ENCODE measurements at places on chromosomes 4 and X. TPM values are rescaled to one million over a fixed set of nuclear protein-coding genes. Genes with fewer than 3 reads are reported as not detected.

RASGEF1B gene
- not detected for total RNA-seq

TRIM61 gene
- total RNA-seq: not detected

MAP7D3 gene
- total RNA-seq: 12.8 TPM

RTL3 gene
- not detected for total RNA-seq

SSX1 gene
- not detected for total RNA-seq

H2BW2 gene
- total RNA-seq: not detected

MAGEE1 gene
- total RNA-seq: 4.6 TPM

GUCY2F gene
- total RNA-seq: not detected

FAM47B gene
- not detected for total RNA-seq

LDB2 gene
- not detected for total RNA-seq

TEX11 gene
- not detected for total RNA-seq

GAGE12E gene
- not detected for total RNA-seq

RBM46 gene
- total RNA-seq: not detected

SORCS2 gene
- 5.6 TPM for total RNA-seq

PRDM5 gene
- 3.5 TPM for total RNA-seq

SLC9A7 gene
- total RNA-seq: 8.2 TPM

PAGE4 gene
- total RNA-seq: not detected

COPS4 gene
- 23.0 TPM for total RNA-seq

MAB21L2 gene
- total RNA-seq: not detected

EGFL6 gene
- not detected for total RNA-seq

MAMLD1 gene
- total RNA-seq: 6.8 TPM

EMD gene
- total RNA-seq: 160 TPM

REELD1 gene
- not detected for total RNA-seq

CXCL10 gene
- total RNA-seq: 0.18 TPM

SH3TC1 gene
- total RNA-seq: 14.0 TPM

FAM9B gene
- not detected for total RNA-seq

USP27X gene
- total RNA-seq: 4.2 TPM

MTNR1A gene
- 0.43 TPM for total RNA-seq

KLHL4 gene
- 4.9 TPM for total RNA-seq

UGT2B11 gene
- total RNA-seq: not detected

KLHL15 gene
- 4.3 TPM for total RNA-seq

RHOXF1 gene
- not detected for total RNA-seq

GPR119 gene
- total RNA-seq: not detected

NAP1L5 gene
- 2.5 TPM for total RNA-seq

STOX2 gene
- 2.4 TPM for total RNA-seq

ZDHHC15 gene
- not detected for total RNA-seq

CT55 gene
- not detected for total RNA-seq

SOD3 gene
- not detected for total RNA-seq

SPANXN3 gene
- total RNA-seq: not detected

TXK gene
- 0.31 TPM for total RNA-seq

SMIM31 gene
- total RNA-seq: not detected

USP17L20 gene
- total RNA-seq: not detected

SLC16A2 gene
- 24.6 TPM for total RNA-seq

MAP7D2 gene
- total RNA-seq: 6.3 TPM

ARX gene
- total RNA-seq: 0.49 TPM

CSN1S1 gene
- not detected for total RNA-seq

ARHGAP36 gene
- total RNA-seq: not detected

ADH1A gene
- total RNA-seq: not detected

RTL5 gene
- total RNA-seq: 1.9 TPM

POU4F2 gene
- not detected for total RNA-seq

BGN gene
- 0.20 TPM for total RNA-seq

STBD1 gene
- 9.7 TPM for total RNA-seq

MAGIX gene
- 3.7 TPM for total RNA-seq

SLC7A11 gene
- total RNA-seq: 26.2 TPM

PHOX2B gene
- total RNA-seq: not detected

All from A549 treated with ZK216348 at 1 μM for 4 hours (cell line).